NCI-H1436 (cell line): ENCODE measurements at places on chromosomes 13 and 19.

DNA sequence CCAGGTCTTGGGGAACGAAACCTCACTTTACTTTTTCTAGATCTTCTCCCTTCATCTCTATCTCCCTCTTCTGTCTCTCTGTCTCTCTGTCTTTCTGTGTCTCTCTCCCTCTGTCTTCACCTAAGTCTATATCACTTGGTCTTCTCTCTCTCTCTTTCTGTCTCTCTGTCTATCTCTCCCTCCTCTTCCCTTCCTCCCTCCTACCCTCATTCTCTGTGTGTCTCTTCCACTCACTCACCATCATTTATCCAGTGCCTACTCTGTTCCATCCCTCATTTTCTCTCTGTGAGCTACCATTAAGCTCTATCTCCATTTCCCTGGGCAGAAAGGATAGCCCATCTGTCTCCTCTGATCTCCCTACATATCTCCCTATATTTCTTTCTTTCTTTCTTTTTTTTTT lies 32.2 kb upstream of the FBL start:
- DNase-seq = no peak

- no peak for DNase-seq
These were observed 2.8 kb downstream of the TYROBP start for GRCh38 chr19:35905178-35905727.

GRCh38 chr19:4815426-4816201 lies 15.9 kb downstream of the TICAM1 start:
- no peak for DNase-seq

DNA sequence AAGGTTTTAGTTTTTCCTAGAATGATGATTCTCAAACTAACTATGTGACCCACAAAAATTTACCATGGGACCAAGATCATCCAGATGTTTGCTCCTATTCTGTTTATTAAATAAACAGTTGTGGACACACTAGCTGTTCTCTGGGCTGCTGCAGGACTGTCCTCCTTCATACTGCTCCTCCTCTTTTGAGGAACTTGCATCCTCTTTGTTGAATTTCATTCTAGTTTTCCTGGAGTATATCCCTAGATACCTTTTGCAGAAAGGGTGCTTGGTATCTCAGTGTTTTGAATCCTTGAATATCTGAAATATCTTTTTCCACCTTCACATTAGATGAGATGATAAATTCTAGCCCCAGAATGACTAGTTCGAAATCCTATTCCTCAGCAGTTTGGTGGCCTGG lies 24.1 kb downstream of the VASP start:
- DNase-seq = no peak

- DNase-seq = no peak
These were observed 46.7 kb upstream of the RNF113B start for GRCh38 chr13:98223741-98224140.

- DNase-seq = peak; percentile 80
These were observed 5.3 kb upstream of the CEACAM21 start for GRCh38 chr19:41570639-41571112.

DNA sequence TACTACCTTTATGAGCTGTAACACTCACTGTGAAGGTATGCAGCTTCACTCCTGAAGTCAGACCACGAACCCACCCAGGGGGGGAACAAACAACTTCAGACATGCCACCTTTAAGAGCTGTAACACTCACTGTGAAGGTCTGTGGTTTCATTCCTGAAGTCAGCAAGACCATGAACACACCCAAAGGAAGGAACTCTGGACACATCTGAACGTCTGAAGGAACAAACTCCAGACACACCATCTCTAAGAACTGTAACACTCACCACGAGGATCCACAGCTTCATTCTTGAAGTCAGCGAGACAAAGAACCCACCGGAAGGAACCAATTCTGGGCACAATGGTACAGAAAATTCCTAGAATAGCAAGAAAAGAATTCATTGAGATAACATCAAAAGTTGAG lies 1796.5 kb upstream of the MIR17HG start:
- no peak for DNase-seq

DNA sequence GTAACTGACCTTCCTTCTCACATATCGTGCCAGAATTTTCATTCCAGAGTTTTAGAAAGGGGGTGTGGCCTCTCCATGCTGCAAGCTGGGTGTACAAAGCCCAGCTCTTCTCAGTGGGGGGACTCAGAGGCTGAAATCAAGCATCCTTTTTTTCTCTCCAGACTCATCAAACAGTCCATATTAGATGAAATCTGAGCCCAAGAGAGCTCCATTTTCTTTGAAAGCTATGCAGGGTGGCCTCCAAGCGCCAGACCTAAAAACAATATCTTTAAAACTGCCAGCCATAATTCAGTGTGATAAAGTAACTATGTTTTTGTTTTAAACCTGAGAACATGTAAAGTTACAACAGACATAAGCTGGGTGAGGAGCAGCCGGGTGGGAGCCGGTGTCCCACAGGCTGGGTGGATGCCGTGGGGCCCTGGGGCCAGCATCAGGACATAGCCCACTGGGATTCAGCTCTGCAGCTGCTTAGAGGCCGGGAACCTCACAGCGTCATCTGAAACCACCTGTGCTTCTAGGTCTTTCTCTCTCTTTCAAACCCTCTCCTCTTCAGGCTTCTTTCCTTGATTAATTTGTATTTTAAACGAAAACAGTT lies 249.2 kb downstream of the ZNF536 start:
- no peak for DNase-seq

DNA sequence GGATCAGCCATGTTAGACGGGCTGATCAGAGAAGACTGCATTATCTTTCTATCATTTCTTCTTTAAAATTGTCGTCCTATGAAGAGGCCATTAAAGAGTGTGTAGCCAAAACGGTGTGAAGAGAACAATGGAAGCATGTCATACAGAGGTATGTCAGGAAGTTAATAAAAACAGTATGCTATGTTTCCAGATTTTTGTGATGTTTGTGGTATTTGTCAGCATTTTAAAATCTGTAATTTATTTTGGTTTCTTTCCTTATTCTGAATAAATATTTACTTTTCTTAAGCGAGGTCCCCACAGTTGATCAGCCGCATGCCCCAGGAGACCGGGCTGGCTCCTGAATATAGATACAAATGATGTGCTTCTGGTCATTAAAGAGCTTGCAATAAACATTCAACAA lies 142.9 kb upstream of the SERP2 start:
- DNase-seq = no peak

DNA sequence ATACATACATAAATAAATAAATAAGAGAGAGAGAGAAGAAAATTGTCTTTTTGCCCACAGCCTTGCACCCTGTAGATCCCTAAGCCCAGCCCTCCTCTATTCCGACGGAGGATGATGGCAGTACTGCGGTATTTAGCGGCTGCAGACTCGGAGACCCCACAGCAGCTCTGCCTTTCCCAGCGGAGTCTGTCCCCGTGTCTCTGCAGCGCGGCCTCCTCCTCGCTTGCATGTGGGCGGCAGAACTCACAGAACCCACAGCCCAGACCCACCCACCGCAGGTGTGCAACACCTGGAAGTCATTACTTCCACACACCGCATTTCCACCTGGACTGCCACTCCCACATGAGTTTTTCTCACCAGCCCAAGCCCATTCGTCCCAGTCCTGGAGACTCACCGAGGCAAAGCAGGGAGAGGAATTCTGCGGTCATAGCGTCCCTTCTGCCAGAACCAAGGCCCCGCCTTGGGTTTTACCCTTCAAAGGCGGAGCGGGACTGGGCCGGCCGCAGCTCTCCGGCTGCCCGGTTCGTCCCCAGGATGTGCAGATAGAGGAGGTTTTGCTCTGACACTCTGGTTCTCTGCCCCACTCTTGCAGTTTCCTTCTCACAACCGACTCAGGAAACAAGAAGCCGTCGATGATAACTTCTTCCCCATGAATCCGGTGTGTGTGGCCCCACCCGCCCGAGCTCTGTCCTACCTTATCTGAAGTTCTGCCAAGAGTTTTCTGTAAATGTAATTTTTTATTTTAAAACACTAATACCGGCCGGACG lies at the start of gene VSTM1:
Gene VSTM1 (minus strand): TSS at position 548 of the 767 bp plus-strand sequence. CDS start 120 bp downstream, at position 428.
- no peak for DNase-seq

DNA sequence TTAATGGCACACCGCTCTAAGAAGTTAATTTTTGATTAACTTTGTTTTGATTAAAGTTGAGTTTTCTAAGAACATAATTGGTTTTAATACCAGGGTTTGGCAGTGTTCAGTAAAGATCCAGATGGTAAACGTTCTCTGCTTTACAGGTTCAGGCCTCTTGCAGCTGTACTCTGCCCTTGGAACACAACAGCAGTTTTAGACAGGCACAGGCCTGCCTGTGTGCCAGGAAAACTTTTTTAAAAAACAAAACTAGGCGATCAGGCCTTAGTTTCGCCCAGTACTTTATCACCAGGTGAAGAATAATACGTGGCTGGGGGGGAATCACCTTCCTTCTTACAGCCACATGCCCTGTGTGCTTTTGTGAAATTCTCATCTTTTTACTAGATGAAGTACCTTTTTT lies 38.0 kb upstream of the TEX29 start:
- DNase-seq = peak; percentile 5

GRCh38 chr13:64866331-64866730 lies 2363.8 kb downstream of the PCDH9 start:
- DNase-seq = no peak

- peak; percentile 75 for DNase-seq
These were observed 1.3 kb downstream of the HCST start for GRCh38 chr19:35903550-35904179.

DNA sequence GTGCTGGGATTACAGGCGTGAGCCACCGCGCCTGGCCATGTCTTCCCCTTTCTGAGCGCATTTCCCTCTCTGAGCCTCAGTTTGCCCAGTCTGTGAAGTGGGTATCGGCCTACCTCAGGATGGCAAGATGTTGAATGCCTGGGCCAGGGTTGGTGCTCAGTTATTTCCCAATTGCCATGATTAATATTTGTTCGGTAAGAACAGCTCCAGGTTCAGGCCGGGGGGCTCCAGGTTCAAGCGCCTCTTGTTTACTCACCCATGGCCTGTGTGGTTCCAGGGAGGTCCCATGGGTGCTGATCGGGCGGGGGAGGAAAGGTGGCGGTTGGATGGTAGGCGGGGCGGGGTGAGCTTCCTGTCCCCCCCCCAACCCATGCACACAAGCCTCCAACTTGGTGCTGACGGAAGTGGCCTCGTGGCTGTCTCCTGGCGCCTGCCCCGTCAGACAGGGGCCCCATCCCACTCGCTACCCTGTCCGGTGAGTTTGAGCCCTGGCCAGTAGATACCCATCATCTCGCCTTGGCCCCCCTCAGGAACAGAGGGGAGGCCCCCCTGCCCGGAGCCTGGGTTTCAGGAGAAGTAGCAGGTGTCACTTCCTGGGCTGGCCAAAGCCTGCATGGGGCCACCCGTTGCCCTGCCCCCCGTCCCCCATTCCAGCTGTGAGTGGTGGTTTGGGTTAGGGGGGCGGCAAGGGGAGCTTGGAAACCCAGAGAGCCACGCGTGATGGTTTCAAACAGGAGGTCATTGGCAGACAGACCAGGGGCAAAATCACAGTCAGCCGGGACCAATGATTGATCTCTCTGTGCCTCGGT lies at the start of gene FCHO1:
Gene FCHO1 (plus strand): TSS at position 375 of the 809 bp plus-strand sequence. CDS start 3,688 bp downstream, outside the sequence.
- peak; percentile 39 for DNase-seq

- DNase-seq = no peak
These were observed 647.1 kb upstream of the SLITRK6 start for GRCh38 chr13:86446311-86446710.

GRCh38 chr13:88051746-88052482 lies 380.7 kb downstream of the SLITRK5 start:
- no peak for DNase-seq

GRCh38 chr13:23570921-23571315 lies 706 bp downstream of the TNFRSF19 start:
- DNase-seq = no peak

- no peak for DNase-seq
These were observed 9.4 kb downstream of the FCER2 start for GRCh38 chr19:7692417-7693088.

DNA sequence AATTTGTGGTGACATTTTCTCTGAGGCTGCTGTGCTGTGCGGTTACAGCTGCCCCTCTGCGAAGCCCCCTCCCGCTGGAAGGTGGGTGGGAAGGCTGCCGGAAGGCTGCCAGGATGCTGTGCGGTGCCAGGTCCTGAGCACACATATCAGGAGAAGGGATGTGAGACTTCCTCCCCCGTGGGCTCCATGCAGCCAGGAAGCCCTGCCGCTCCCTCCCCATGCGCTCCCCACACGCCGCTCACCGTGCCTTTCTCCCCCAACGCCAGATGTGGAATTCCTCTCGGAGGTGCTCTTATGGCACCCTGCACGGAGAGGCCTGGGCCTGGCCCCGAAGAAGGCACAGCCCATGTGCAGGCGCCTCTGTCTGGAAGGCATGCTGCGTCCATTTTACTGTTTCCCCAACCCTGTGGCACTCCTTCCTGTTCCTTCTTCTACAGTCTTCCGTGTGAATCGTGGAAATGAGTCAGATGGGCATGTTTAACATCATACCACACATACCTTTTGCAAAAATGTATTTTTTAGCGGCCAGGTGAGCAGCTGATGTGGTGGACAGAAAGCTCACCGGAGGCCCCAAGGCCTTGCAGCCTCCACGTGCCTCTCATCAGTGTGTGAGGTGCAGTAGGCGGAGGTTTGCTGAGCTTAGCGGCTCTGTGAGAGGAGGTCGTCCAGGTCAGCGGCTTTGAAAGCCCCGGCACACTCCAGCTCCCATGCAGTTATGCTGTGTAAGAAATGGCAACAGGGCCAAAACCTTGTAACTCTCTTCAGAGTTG lies 88.0 kb downstream of the ATP11A start:
- DNase-seq = no peak

GRCh38 chr13:79933389-79933788 lies 407.5 kb downstream of the SPRY2 start:
- DNase-seq = no peak

DNA sequence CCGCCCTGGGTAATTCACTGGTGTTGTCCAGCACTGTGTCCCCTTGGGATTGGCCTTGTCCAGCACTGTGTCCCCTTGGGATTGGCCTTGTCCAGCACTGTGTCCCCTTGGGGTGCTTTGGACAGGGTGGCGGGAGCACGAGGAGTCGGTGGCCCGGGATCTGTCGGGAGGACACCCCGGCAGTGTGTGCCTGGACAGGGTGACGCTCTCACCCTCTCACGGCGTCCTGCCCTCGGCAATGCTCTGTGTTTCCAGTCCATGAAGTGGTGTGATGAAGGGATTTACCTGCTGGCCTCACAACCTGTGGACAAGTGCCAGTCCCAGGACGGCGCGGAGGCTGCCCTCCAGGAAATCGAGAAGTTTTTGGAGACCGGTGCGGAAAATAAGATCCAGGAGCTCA lies 29.9 kb upstream of the F7 start:
- DNase-seq = no peak

DNA sequence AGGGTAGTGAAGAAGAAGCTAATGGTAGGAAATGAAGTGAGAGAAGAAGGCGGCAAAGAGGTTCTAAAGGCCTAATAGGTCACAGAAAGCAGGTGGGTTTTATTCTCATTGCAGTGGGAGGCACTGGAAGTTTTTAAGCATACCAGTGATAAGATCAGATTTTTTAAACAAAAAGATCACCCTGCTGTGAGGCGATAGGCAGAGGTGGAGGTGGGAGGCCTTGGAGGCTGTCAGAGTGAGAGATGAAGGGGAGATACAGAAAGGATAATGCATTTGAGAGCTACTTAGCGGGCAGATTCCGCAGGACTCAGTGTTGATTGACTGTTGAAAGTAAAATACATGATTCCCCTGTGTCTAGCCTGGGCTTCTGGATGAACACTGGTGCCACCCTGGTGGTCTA lies 116.7 kb upstream of the FRY start:
- no peak for DNase-seq

- no peak for DNase-seq
These were observed 9.6 kb downstream of the TTYH1 start for GRCh38 chr19:54424660-54425381.

GRCh38 chr19:49879243-49879963 lies 1.9 kb downstream of the TBC1D17 start:
- no peak for DNase-seq
